ENCODE measurements at places on chromosomes 11 and 22. TPM values are rescaled to one million over a fixed set of nuclear protein-coding genes. Genes with fewer than 3 reads are reported as not detected.

CCDC86 gene
- 30.6 TPM for total RNA-seq

OR8B12 gene
- total RNA-seq = not detected

CHRNA10 gene
- 2.5 TPM for total RNA-seq

MAPK8IP2 gene
- 0.20 TPM for total RNA-seq

NOL12 gene
- 39.8 TPM for total RNA-seq

MISFA gene
- 2.6 TPM for total RNA-seq

TMEM191C gene
- total RNA-seq = 1.5 TPM

RAC2 gene
- total RNA-seq = 557 TPM

DNA sequence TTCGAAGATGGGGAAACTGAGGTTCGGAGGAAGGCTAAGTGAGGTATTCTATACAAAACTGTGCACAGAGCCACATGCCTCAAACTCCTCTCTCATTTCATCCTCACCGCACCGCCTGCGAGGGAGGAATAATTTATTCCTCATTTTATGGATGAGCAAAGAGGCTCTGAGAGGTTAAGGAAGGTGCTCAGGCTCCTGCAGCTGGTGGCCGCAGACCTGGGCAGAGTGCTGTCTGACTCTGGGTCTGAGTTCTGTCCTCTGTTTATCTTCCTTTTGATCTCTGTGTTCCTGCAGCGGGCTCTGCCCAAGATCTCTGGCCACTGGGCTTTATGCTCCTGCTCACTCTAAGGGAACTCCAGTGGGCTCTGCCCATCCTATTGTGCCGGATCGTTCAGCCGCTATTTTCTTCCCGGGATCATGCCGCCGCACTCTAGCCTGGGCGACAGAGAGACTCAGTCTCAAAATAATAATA, 59.5 kb downstream of the MCM5 start:
- no peak overlapping the region for H3K27ac ChIP-seq
- DNase-seq = no peak
- H3K4me3 ChIP-seq = no peak overlapping the region
- H3K36me3 ChIP-seq = peaks cover 5% of the 10 kb centered on the region
- peaks cover 6% of the 10 kb centered on the region for H3K4me1 ChIP-seq

DNA sequence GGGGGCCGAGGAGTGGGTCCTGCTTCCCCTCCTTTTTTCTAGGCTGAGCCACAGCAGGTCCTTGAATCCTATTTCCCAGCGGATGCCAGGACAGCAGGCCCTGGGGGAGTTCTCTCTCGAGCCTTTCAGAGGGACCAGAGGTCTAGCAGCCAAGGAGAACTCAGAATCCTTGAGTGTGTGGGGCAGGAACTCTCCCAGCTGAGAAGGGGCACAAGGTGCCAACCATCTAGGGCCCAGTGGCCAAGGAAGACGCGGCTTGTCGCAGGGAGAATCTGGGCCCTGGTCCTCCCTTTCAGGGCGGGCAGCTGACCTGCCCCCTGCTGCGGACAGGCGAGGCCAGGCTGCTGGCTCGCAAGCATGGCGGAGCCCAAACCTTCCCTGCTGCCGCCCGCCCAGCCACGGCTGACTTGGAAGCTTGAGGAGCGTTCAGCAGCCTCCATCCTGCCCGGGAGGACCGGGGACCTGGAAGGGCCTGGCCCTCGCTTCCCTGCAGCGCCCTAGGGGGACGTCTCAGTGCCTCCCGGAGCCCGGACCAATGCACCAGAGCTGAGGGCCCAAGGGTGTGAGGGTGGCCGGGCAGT, 972 bp upstream of the TSSC4 start:
- no peaks in the 10 kb centered on the region for H3K27me3 ChIP-seq
- H3K36me3 ChIP-seq = peaks cover 45% of the 10 kb centered on the region
- no peak for DNase-seq

DNA sequence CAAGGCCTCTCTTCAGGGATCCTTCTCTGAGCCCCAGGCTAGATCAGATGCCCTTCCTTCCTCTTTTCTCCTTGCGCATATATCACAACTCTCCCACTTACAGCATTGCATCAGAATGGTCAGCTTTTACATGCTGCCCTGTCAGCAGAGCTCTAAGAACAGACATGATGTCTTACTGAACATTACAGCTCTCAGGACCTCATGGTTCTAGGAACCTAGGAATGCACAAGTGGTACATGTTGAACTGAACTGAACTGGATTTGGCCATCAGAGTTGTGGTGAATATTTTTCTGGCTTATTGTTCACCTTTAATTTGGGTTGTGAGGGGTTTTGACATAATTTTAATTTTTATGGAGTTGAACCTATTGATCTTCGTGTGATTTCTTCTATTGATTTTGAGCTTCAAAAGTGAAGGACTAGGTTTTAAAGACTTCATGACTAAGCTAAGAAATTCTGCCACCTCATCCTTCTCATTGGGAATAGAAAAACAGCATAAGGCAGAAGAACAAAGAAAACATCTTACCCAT, 37.7 kb upstream of the SPON1 start:
- peaks cover 4% of the 10 kb centered on the region for H3K27me3 ChIP-seq
- no peaks in the 10 kb centered on the region for H3K36me3 ChIP-seq
- peak overlapping the region; percentile 44 for H3K27ac ChIP-seq
- peaks cover 42% of the 10 kb centered on the region for H3K4me1 ChIP-seq
- peak overlapping the region; percentile 21 for H3K4me3 ChIP-seq

GRCh38 chr11:71245601-71246391, 6.6 kb downstream of the SHANK2 start:
- peaks cover 17% of the 10 kb centered on the region for H3K4me1 ChIP-seq
- no peak overlapping the region for H3K27ac ChIP-seq
- H3K36me3 ChIP-seq = no peaks in the 10 kb centered on the region
- DNase-seq = no peak

DNA sequence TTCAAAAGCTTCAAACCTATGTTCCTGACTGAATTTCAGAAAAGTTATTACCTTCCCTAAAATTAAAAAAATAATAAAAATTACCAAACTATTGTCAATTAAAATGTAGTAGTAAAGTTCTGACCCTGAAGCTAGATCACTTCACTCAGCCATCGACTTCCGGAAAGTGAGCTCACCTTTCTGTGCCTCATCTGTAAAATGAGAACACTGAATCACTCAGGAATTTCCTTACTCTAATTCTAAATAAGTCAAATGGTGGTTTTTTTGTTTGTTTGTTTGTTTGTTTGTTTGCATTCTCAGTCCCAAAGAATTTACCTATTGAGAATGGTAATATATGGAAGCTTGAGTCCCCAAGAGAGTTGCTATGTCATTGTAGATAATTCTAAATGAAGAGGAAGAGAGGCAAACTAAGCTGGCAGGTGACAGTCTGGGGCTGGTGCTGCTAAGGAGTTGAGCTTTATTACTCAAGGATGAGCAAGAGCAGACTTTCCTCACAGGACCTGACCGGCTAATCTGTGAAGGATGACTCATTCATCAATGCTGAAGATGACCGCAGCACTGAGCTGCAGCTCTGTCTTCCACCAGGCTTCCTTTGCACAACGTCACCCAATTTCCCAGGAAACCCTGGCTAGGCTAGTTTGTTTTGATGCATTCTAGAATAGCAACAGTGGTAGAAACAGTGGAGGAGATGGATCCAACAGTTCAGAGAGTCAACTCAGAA, 248.8 kb downstream of the RAB38 start:
- DNase-seq = no peak
- no peak overlapping the region for H3K4me3 ChIP-seq
- no peaks in the 10 kb centered on the region for H3K36me3 ChIP-seq
- no peaks in the 10 kb centered on the region for H3K4me1 ChIP-seq
- H3K27ac ChIP-seq = no peak overlapping the region

DNA sequence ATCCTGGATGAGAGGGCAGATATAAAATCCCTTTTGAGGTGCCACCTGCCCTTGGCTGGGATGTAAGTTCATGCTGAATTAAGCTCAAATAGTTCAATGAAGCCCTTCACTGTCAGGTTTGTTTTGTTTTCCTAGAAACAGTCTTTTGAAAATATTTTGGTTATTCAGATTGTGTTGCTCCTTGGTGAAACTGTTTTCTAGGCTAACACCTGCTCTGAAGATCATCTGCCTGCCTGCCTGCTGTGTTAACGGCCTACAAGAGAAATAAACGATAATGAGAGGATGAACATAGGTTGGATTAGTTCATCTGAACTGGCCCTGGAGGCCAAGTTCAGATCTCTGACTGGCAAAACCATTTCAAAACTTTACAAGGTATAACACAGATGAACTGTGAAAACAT, 67.4 kb downstream of the ZBTB44 start:
- DNase-seq = no peak
- no peaks in the 10 kb centered on the region for H3K27me3 ChIP-seq
- H3K4me1 ChIP-seq = peaks cover 24% of the 10 kb centered on the region
- H3K4me3 ChIP-seq = no peak overlapping the region
- H3K36me3 ChIP-seq = peaks cover 29% of the 10 kb centered on the region

- H3K27me3 ChIP-seq = peaks cover 6% of the 10 kb centered on the region
- no peaks in the 10 kb centered on the region for H3K4me1 ChIP-seq
- DNase-seq = no peak
- no peak overlapping the region for H3K4me3 ChIP-seq
These were observed 1425.1 kb downstream of the BRD1 start for GRCh38 chr22:48402591-48403031.

- H3K4me3 ChIP-seq = peak overlapping the region; percentile 35
- no peaks in the 10 kb centered on the region for H3K27me3 ChIP-seq
- DNase-seq = no peak
- H3K4me1 ChIP-seq = peaks cover 12% of the 10 kb centered on the region
- no peaks in the 10 kb centered on the region for H3K36me3 ChIP-seq
These were observed 17.2 kb upstream of the C1QTNF4 start for GRCh38 chr11:47611348-47611794.

- peaks cover 32% of the 10 kb centered on the region for H3K27me3 ChIP-seq
- H3K4me1 ChIP-seq = peaks cover 6% of the 10 kb centered on the region
- no peak overlapping the region for H3K4me3 ChIP-seq
- H3K36me3 ChIP-seq = no peaks in the 10 kb centered on the region
- no peak for DNase-seq
- no peak overlapping the region for H3K27ac ChIP-seq
These were observed 44.3 kb downstream of the EIF3F start for GRCh38 chr11:8031248-8032115.

DNA sequence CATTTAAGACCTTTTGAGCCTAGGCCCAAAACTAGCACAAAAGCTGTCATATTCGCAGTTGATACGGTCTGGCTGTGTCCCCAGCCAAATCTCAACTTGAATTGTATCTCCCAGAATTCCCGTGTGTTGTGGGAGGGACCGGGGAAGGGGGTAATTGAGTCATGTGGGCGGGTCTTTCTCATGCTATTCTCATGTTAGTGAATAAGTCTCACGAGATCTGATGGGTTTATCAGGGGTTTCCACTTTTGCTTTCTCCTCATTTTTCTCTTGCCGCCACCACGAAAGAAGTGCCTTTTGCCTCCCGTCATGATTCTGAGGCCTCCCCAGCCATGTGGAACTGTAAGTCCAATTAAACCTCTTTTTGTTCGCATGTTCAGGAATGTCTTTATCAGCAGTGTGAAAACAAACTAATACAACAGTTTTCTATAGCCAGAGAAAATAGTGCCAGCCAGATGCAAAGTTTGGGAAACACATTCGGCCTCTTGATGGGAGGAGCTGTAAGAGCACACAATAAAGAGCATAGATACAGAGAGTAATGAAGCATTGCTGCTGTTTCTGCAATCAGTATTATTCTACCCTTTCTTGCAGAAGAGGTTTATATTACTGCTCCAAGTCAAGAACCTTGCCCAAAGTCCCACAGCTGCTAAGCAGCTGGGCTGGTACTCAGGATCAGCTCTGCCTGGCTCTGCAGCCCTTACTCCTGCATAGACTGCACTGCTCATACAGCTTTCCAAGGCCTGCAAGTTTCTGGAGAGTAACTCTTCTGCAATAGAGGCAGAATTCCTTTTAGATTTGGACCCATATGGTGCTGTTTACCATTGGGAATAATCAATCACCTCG, 2.0 kb upstream of the ZNF195 start:
- H3K4me3 ChIP-seq = no peak overlapping the region
- peaks cover 20% of the 10 kb centered on the region for H3K36me3 ChIP-seq
- DNase-seq = no peak
- peaks cover 19% of the 10 kb centered on the region for H3K27me3 ChIP-seq
- H3K4me1 ChIP-seq = peaks cover 33% of the 10 kb centered on the region

DNA sequence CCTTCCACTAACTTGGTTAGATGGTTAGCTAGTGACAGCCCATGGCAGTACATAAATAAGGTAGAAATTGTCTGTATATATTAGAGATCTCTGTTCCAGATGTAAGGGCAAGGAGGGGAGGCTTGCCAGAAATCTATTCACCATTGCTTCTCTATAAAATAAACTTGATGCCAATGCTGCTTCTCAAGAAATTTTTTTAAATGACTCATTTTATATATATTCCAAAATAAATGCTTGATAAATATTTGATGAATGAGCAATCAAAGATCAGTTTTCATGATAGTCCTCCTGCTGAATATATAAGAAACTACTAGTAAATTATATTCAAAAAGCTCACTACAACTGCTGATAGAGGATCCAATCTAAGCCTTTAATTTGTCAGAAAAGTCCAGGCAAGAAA, 710.6 kb upstream of the CCDC179 start:
- peaks cover 6% of the 10 kb centered on the region for H3K4me1 ChIP-seq
- no peaks in the 10 kb centered on the region for H3K27me3 ChIP-seq
- H3K36me3 ChIP-seq = no peaks in the 10 kb centered on the region
- H3K27ac ChIP-seq = no peak overlapping the region
- DNase-seq = no peak

- peaks cover 6% of the 10 kb centered on the region for H3K4me1 ChIP-seq
- peaks cover 12% of the 10 kb centered on the region for H3K27me3 ChIP-seq
- no peak overlapping the region for H3K27ac ChIP-seq
- no peak for DNase-seq
These were observed 202.9 kb downstream of the GRIK4 start for GRCh38 chr11:120714438-120714837.

DNA sequence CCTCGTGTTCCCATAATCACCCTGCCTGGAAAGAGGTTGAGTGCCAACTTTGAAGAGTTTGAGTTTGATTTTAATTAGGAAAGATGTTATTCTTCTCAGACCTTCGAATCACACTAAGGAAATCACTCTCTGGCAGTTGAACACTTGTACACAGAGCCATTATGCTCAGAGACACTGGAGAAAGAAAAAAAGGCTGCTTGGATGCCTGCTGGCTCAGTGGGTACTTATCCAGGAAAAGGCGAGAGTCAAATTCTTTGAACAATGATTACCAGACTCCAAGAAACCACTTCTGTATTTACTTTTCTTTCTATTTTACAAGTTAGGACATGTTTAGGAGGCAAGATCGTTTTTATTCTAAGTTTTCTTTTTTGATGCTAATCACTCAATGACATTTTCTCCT, 438.5 kb upstream of the FAT3 start:
- H3K36me3 ChIP-seq = no peaks in the 10 kb centered on the region
- no peaks in the 10 kb centered on the region for H3K4me1 ChIP-seq
- no peaks in the 10 kb centered on the region for H3K27me3 ChIP-seq
- no peak for DNase-seq
- H3K4me3 ChIP-seq = no peak overlapping the region

- H3K27ac ChIP-seq = no peak overlapping the region
- peaks cover 3% of the 10 kb centered on the region for H3K27me3 ChIP-seq
- H3K36me3 ChIP-seq = no peaks in the 10 kb centered on the region
- DNase-seq = no peak
- no peak overlapping the region for H3K4me3 ChIP-seq
- H3K4me1 ChIP-seq = no peaks in the 10 kb centered on the region
These were observed 5.6 kb upstream of the MUC6 start for GRCh38 chr11:1041936-1042608.

- H3K4me3 ChIP-seq = no peak overlapping the region
- peaks cover 2% of the 10 kb centered on the region for H3K36me3 ChIP-seq
- no peak overlapping the region for H3K27ac ChIP-seq
These were observed 16.9 kb downstream of the DUSP8 start for GRCh38 chr11:1554981-1555712.

GRCh38 chr11:63909591-63910506, 7.1 kb downstream of the RCOR2 start:
- H3K4me1 ChIP-seq = no peaks in the 10 kb centered on the region
- H3K36me3 ChIP-seq = peaks cover 43% of the 10 kb centered on the region
- H3K27ac ChIP-seq = no peak overlapping the region
- H3K27me3 ChIP-seq = no peaks in the 10 kb centered on the region

Data from activated B cell treated with CpG ODN at 0.5 μM for 24 hours (primary cell).